H9 (cell line): ENCODE measurements at places on chromosomes 7 and 10. TPM values are rescaled to one million over a fixed set of nuclear protein-coding genes. Genes with fewer than 3 reads are reported as not detected.

The NDUFB8 gene
- total RNA-seq, result 194 and 205 TPM in 2 replicates

The PKD2L1 gene
- 0.20 TPM in 1 of 2 replicates, not detected in the other for total RNA-seq

The SEMA3D gene
- total RNA-seq, result 5.4 and 5.6 TPM in 2 replicates

The SLC13A1 gene
- total RNA-seq, result not detected in 2 replicates

The MDFIC gene
- 2.0 and 2.1 TPM in 2 replicates for total RNA-seq

The TRIP6 gene
- total RNA-seq, result 120 and 122 TPM in 2 replicates

The TCF7L2 gene
- total RNA-seq, result 71.1 and 73.0 TPM in 2 replicates

The LIPK gene
- not detected in 2 replicates for total RNA-seq

The DYDC2 gene
- total RNA-seq, result 2.6 and 2.8 TPM in 2 replicates
